NCI-H69 (cell line): ENCODE measurements at places on chromosomes 11 and 22.

- no peak for DNase-seq
Measured at GRCh38 chr11:13983081-13983751, 20.7 kb downstream of the SPON1 start.

- no peak for DNase-seq
Measured at GRCh38 chr22:27681037-27681436, 120.5 kb downstream of the MN1 start.

DNA sequence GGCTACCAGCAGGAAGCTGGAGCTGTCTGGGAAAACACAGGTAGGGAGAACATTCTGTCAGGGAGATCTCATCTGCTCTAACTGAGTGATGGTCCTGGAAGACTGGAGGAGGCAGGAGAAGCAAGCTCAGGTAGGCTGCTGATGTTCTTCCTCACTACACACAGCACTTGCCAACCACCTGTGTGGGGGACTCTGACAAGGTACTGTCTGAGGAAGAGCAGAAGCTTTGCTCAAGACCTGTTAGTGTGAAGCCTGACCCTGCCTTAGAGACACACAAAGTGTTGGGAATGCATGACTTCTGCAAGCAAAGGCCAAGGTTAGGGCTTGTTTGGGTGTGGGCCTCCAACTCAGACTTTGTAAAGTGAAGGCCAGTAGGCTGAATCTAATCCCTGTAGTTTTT, 46.5 kb downstream of the CHST1 start:
- no peak for DNase-seq

GRCh38 chr11:116294630-116295029, 478.2 kb downstream of the BUD13 start:
- no peak for DNase-seq

DNA sequence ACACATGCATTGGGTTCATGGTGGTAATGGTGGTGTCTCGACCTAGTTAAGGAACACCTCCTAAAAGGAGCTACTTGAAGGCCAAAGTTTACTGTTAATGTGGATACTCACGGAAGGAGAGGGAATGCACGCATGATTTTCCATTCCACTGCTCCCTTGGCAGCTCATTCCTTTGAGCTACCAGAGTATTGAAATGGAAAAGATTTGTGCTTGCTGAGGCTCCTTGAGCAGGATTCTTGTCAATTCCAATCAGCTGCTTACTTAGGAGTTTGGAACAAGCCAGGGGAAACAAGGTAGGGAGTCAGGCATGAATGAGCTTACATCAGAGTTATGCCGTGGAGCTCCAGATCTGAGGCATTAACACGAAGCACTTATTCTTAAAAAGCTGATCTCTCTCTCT, 108.8 kb downstream of the GRIA4 start:
- DNase-seq = peak; percentile 51

DNA sequence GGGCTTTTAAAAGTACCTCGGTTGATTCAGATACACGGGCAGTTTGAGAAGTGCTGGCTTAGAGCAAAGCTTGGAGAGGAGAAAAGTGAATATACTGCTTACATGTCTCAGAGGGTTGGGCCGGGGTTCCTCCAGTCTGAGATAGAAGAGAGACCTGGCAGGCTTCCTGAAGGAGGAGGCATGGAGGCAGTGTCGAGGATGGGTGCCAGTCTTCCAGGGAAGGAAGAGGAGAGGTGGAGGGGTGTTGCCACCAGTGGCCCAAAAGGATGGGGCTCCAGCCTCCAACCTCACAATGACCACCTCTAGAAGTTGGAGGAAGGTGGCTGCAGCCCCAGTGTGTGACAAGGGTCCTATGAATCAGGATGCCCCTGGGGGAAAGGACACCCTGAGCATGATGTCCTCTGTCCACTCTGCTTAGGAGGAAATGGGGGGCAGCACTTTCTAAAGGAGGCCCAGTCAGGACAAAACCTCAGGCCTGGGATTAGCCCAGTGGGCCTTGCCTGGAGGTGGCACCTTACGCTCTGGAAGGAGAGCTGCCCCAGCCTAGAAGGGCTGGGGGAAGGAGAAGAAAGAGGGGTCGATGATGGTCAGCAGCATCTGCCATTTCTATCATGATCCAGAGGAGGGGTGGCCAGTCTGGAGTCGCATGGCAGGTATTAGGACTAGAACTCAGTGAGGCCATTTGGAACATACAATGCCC, 65.2 kb downstream of the CD82 start:
- no peak for DNase-seq

GRCh38 chr11:126112547-126112946, 49.9 kb upstream of the CDON start:
- peak; percentile 33 for DNase-seq

- peak; percentile 82 for DNase-seq
Measured at GRCh38 chr11:64969209-64969608, 2.7 kb downstream of the MAJIN start.

GRCh38 chr22:36185828-36186624, 15.6 kb downstream of the APOL4 start:
- no peak for DNase-seq

- no peak for DNase-seq
Measured at GRCh38 chr11:61026121-61027031, 54.9 kb downstream of the CD6 start.

DNA sequence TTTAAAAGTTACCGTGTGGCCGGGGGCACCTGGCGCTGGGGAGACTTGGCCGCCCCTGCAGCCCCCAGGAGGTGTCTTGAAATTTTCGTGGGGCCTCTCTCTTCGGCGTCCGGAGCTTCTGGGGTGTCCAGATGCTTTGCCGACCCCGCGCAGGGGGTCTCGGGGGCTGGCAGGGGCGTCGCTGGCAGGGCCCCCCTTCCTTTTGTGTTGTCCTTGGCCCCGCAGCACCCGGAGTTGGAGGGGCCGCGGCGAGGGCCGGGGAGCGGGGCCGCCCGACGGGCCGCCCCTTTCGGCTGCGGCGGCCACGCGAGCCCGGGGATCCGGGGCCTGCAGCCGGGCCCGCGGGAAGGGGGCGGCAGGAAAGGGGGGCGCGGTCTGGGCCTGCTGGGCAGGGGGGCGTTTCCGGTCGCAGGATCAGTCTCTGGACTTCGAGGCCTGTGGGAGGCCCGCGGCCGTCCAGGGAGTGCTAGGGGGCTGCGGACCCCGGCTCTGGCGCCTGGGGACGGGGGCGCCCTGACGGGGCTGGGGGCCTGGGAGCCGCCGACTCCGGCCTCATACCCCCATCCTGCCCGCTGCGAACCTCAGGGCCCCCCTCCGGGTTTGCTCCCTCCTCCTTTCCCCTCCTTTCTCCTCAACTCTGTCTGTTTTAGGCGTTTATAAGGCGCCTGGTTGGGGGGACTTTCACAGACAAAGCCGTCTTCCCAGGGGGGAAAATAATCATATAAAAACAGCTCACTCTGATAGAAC, 869 bp downstream of the ZC3H7B start:
- peak; percentile 55 for DNase-seq

DNA sequence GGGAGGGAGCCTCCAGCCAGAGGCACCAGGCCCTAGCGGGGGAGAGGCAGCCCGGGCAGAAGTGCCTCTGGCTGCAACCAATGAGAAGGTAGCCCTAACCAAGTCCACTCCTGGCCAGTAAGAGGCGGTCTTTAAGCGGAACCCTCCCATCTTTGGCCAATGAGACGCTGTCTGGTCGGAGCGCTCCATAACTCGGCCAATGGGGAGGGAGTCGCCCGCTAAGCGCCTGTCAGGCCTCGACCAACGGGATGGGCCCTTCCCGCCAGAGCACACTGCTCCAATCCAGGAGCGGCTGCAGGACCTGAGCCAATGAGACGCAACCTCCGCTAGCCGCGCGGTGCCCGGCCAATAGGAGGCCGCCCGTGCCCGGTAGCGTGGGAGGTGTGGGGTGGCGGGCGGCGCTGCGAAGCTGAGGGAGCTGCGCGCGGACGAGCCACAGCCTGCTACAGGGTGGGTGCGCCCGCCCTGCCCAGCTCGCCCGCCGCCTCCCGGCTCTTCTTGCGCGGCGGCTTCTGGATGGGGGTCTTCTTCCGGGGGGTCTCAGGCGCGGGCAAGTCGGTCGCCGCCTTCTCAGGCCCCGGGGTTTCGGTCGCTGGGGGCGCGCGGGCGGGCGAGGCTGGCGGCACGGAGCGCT, 12.6 kb downstream of the SCARF2 start:
- no peak for DNase-seq

DNA sequence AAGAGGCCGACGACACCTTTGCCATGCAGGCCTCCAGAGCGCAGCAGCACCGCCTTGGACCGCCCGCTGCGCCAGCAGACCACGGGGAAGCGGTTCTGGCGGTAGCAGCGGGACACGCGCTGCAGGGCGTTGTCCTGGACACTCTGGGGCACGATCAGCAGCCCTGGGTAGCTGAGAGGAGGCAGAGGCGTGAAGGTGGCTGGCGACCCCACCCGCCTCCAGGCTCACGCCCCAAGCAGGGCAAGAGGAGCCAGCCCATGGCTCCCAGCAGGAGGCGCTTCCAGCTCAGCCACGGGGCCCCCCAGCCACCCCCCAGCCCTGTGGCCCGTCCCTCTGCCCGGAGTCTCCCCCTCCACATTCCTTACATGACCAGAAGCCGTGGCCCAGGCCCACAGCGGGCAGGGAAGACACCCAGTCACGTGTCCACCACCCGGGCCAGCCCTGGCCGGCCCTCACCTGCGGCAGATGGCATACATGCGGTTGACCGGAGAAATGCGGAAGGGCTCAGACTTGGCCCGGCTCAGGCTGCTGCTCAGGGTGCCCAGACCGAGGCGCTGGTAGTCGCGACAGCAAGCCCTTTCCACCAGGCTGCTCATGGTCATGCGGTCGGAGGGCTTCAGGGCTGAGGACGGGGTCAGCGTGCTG, 15.2 kb downstream of the SBF1 start:
- no peak for DNase-seq

- DNase-seq = no peak
Measured at GRCh38 chr11:44859528-44859925, 91.2 kb downstream of the TP53I11 start.

DNA sequence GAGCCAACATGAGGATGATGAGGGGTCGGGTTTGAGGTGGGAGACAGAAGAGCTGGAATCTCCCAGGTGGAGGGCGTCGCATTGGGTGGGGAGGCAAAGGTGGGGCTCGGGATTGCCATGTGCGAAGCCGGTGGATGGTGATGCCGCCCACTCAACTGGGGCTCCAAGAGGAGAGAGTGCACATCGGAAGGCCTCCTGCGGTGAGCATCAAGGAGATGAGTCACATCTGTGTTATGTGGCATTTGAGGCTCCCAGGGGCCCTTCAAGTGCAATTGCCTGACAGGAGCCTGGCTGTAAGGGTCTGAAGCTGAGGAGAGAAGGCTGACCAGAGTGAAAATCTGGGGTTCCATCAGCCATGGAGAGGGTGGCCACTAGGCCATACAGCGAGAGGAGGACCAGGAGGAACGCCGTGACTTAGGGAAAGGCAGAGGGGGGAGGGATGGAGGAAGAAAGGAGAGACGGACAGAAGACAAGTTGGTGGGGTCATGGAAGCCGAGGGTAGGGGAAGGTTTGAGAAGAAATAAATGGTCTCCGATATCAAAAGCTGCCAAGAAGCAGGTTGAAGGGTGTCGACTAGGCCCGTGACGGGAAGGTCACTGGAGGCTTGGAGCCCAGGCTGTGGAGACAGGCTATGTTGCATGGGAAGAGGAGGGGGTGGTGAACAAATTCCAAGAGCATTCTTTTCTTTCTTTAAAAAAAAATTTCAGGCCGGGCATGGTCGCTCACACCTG, 21.3 kb downstream of the RASD2 start:
- peak; percentile 35 for DNase-seq

DNA sequence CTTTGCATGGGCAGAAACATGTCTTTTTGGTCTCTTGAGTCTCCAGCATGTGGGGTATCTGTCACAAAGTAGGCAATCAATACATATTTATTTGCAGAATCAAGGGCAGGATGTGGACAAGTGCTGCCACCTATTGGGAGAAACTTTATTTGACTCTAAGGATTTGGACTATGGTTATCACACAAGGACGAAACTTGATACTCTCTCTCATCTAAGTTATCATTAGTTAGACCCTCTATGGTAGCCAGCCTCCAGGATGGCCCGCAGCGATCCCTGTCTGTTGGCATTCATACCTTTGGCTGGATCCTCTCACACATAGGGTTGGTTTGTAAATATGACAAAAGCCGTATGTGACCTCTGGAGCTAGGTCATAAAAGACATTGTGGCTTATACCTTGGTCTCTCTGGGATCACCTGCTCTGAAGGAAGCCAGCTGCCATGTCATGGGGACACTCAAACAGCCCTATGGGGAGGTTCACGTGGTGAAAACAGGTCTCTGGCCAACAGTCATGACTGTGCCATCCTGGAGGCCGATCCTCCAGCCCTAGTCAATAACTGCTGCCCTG, 1.1 kb upstream of the FBXO7 start:
- peak; percentile 83 for DNase-seq

DNA sequence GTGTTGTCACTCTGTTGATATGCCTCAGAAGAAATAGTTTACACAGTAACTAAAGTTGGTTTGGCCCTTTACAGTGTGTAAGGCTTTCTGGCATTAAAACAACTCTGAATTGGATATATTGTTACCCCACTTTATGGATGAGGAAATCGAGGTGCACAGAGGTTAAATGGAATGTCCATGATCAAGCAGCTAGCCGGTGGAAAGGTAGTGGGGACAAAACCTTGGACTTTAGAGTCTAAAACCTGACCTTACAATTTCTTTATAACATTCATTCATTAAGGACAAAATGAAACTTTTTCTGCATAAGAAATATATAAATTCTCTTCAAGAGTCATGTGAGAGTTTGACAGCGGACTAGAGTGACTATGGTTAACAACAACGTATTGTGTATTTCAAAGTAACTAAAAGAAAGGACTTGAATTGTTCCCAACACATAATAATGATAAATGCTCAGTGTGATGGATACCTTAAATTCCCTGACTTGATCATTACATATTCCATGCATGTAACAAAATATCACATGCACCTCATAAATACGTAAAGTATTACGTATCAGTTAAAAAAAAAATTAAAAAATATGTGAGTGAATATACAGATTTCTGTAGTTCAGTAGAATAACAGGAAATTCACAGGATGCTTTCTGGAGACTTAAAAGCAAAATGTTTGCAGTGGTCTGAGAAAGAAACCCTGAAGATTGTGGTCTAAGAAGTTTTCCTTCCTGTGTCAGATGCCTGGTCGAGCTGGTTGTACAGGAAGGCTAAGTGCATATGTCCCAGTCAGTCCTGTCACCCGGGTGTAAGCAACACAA, 51.0 kb downstream of the TEAD1 start:
- DNase-seq = no peak

GRCh38 chr11:1448882-1449281, 37.7 kb downstream of the MOB2 start:
- no peak for DNase-seq

GRCh38 chr11:9955391-9955790, 291.5 kb downstream of the SWAP70 start:
- no peak for DNase-seq

- DNase-seq = peak; percentile 67
Measured at GRCh38 chr11:26599425-26599824, 27.4 kb upstream of the MUC15 start.
